ENCODE measurements at places on chromosomes 16 and 17. TPM values are rescaled to one million over a fixed set of nuclear protein-coding genes. Genes with fewer than 3 reads are reported as not detected.

CD19 gene
- total RNA-seq: not detected

CEP295NL gene
- 2.8 TPM for total RNA-seq

TBC1D26 gene
- under 0.01 TPM for total RNA-seq

SLC5A11 gene
- not detected for total RNA-seq

SULT1A4 gene
- 2.7 TPM for total RNA-seq

FOXF1 gene
- total RNA-seq: 7.1 TPM

MYH3 gene
- total RNA-seq: 0.16 TPM

All from bronchial smooth muscle cell (primary cell).